ENCODE measurements at places on chromosomes 2 and 18. TPM values are rescaled to one million over a fixed set of nuclear protein-coding genes. Genes with fewer than 3 reads are reported as not detected.

TEKT4 gene
- not detected for total RNA-seq

TNFAIP6 gene
- total RNA-seq, result 32.4 TPM

TANC1 gene
- total RNA-seq, result 17.8 TPM

CNTNAP5 gene
- total RNA-seq, result not detected

PLCD4 gene
- 9.3 TPM for total RNA-seq

UGT1A10 gene
- total RNA-seq, result not detected

TMEM247 gene
- total RNA-seq, result not detected

All from epithelial cell of alveolus of lung (primary cell).